ENCODE measurements at places on chromosomes 2 and 18.

DNA sequence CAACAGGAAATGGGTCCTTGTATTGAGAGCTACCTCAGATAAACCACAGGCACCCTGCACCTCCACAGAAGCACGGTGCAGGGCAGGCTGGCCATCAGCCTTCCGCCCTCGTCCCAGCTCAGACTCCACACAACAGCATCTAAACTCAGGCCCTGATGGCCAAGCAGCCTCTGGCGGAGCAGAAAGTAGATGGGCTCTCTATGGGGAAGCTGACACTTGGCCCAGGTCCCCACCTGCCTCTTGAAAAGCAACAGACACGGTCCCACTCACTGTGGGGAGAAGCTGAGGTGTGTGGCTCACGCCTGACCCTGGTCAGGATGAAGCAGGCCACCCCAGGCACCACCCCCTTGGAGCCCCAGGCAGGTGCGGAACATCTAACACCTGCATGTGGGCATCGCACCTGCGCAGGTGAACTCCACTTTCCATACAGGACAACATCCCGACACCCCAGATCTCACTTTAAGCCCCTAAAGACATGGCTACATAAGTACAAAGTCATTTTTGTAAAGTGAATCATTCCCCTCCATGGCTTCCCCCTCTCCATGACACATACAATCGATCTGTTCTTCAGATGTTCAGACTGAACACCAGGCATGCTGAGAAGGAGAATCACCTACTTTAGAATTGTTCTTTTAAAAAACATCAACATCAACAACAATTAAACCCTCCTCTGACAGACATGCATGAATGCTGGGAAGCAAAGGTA, 208.4 kb downstream of the ZBTB7C start:
- no peak for DNase-seq

- DNase-seq: no peak
Observed at GRCh38 chr2:238505119-238505891, 78.6 kb downstream of the ASB1 start.

DNA sequence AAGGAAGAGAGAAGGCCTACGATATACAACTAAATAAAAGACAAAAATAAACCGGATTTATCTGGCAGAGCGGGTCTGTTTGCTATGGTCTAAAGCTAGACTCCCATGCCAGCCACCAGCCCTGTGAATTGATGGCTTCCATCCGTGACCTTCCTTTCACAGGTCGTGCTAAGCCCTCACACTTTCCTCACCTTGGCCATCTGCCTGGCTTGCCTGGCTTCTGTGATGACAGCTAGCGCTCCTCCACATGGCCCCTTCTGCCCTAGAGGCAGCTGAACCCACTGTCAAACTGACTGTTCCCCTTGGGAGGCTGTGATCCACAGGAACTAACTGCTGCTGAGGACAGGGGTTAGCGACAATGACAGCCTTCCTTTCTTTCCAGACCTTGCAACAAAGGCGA, 32.5 kb downstream of the GAREM1 start:
- no peak for DNase-seq

GRCh38 chr2:85436836-85437487, 18.4 kb downstream of the SH2D6 start:
- DNase-seq: no peak

GRCh38 chr2:191347881-191348280, 102.7 kb downstream of the MYO1B start:
- no peak for DNase-seq

- DNase-seq: no peak
Observed at GRCh38 chr2:47254464-47254863, 99.4 kb upstream of the STPG4 start.

DNA sequence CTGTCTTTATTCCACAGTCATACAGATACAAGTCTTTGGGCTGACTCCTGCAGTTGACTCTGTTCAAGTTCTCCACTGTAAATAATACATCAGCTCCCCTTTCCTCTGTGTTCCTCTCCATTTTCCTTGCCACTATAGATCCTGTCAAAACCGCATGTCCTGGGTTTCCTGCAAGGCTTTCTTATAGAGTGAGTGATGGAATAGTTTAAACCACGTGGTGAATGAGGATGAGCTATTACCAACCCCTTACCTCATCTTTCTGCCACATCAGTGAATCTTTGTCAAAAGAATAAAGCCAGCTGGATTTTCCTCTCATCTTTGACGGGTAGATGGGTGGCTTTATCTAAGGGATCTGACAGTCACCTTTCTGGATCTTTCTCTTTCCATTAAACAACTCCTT, 3.9 kb upstream of the GALNT14 start:
- no peak for DNase-seq

DNA sequence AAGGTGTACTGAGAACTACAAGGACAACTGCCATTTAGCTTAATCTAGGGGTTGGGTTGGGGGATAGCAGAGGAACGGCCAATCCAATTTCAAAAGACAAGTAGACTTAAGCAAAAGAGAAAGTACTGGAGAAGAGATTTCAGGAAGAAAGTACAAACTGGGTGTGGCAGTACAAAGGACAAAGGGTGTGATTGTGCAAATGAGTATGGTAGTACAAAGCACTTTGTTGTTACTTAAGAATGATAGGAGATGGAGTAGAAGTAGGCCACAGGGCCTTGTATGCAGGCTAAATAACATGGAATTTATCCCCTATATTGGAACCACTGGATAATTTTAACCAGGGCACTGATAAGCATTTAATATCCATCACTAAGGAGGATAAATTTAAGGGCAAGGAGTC, 4.7 kb upstream of the ORC2 start:
- no peak for DNase-seq

Measured in frontal cortex (tissue), 4 donors.